T1000 (cell line): ENCODE measurements at places on chromosomes 4 and X.

DNA sequence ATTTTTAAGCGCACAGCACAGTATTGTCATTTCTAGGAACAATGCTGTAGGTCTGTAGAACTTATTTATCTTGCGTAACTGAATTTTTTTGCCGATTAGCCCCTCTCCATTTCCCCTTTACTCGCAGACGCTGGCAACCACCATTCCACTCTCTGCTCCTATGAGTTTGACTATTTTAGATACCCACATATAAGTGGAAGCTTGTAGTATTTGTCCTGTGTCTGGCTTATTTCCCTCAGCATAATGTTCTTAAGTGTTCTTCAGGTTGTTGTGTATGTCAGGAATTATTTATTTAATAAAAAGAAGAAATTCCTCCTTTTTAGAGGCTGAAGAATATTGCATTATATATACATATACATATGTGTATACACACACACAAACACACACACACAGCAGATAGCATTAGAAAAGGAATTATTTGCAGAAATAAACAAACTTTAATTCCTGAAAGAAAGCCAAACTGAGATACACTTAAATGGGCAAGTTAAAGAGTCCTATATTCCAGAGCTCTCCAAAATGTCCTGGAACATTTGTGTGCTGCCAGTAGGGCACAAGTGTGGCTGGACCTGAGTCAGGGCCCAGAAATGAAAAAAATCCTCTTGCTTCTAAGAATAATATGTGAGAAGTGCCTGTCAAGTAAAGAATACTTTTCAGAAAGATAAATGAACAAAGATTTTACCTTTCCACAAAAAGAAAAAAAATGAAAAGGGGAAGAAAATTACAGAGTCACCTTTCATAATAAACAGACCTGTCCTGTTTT lies 4.5 kb upstream of the ZNF330 start:
- DNase-seq, result no peak

DNA sequence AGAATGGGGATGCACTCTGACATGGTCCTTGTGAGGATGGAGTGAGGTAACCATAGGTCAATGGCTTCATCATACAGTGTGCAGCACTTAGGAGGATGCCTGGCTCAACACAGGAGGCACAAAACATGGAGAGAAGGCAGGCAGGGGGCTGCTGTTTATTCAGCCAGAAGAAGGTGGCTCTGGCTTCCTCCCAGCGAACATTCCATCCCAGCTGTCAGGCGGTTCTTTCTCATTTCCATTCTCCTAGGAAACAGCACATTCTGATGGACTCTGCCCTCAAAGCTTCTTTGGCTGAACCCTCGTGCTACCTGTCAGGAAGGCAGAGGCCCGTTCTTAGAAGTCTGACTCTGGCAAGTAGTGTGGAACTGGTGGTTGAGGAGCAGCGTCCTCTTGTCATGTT lies 18.6 kb downstream of the STK32B start:
- DNase-seq, result no peak

GRCh38 chrX:107742700-107743191 lies 32.8 kb downstream of the TSC22D3 start:
- DNase-seq, result no peak

GRCh38 chr4:149441338-149441737 lies 374.3 kb downstream of the IQCM start:
- DNase-seq, result no peak

DNA sequence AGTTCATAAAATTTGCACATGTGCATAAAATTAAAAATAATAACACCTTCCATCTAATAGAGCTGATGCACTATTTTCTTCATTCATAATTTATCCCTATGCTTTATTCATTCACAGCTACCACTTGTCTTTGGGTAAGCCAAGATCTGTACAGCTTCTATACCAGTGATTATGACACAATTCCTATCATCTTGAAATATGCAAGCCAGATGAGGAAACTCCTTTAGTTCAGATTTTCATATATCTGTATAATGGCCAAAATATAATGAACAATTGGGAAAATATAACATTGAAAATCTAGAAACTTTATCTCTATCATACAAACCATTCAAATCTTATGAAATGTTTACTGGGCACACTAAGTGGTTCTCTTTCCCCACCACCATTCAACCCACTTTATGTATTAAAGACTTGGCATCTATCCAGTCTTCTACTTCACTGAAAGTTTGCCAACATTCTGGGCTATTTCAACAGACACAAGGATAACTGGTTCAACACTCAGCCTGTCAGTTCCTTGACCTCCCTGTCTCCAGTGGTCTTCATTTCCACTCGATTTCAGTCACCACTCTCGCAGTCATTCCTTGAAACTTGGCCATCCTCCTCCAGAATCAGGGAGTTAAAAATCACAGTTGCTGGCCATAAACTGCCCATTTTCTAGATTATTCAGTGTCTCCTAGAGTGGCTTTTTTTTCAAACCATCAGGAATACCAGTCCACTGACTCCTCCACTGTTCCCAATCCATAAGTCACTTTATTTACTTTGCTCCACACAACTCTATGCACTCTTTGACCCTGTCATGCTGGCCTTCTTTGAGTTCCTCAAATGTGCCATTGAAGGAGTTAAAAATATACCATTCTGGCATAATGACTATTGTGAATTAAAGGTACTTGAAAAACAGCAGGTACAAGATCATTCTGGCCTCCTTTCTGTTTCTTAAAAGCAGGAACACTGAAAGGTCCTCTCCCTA lies 85.5 kb downstream of the CAMK2D start:
- no peak for DNase-seq

- DNase-seq, result no peak
Measured at GRCh38 chr4:4641254-4641653, 99.4 kb upstream of the STX18 start.

GRCh38 chr4:103449296-103450023 lies 251.3 kb upstream of the CENPE start:
- no peak for DNase-seq

DNA sequence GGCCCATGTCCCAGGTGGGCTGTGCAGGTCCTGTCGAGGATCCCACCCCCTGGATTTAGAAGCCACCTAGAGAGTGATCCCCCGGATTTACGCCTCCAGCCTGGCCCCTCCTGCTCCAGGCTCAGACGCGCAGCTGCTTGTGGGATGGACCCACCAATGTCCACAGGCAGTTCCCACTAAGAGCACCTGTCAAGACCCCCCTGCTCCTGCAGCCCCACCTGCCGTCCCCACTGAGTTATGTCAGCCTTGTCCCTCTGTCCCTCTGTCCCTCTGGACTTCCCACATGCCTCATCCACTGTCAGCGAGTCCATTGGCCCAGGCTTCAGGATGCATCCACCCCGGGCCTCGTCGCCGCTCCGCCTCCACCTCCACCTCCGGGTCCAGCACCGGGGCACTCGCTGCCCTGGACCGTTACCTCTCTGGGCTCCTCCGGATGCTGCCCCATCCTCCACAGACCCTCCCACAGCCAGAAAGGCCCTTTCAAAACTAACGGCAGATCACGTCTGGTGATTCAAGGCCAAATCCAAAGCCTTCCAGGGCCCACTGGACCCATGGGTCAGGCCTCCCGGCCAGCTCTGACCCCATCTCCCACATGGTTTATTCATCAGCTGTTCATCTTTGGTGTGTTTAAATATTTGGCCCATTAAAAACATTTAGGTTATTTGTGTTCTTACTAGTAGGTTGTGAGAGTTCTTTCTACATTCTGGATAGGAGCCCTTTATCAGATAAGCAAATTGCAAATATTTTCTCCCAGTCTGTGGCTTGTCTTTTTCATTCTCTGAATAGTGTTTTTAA lies 28.3 kb downstream of the HTRA3 start:
- no peak for DNase-seq

- no peak for DNase-seq
Measured at GRCh38 chrX:153973127-153974002, 811 bp downstream of the TMEM187 start.

- DNase-seq, result no peak
Measured at GRCh38 chr4:34731070-34731469, 1513.2 kb downstream of the ARAP2 start.

DNA sequence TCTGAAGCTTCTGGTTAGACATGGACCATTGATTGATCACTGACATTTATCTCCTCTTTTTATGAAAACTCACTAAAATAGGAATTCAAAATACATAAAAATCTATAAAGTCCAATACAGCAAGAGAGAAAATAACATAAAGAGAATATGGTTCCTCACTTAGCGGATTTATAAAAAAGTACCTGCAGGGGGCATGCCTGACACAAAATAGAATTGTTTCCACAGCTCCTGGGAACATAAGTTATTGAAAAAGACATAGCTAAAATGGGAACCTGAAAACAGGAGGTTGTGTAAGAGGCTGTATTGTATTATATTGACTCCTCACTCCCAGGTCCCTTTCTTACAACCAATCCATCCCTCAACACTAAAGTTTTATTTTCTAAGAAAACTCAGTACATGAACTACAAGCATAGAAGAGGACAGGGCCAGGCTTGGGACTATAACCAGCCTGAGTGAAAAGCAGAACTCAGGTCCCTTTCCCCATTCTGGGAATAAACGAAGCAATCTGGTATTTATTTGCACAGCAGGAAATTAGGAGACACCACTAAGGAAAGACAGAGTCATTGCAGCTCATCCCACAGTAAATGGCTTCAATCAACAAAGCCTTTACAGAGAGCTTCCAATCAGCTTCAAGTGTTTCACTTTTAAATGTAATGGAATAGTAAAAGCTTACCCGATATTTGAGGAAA lies 121.1 kb upstream of the NDST4 start:
- DNase-seq, result no peak

- peak; percentile 35 for DNase-seq
Measured at GRCh38 chr4:149409146-149409545, 406.5 kb downstream of the IQCM start.

- peak; percentile 54 for DNase-seq
Measured at GRCh38 chr4:5371415-5372190, 320.3 kb downstream of the STK32B start.

- DNase-seq, result no peak
Measured at GRCh38 chrX:75038925-75039324, 113.7 kb upstream of the NEXMIF start.

DNA sequence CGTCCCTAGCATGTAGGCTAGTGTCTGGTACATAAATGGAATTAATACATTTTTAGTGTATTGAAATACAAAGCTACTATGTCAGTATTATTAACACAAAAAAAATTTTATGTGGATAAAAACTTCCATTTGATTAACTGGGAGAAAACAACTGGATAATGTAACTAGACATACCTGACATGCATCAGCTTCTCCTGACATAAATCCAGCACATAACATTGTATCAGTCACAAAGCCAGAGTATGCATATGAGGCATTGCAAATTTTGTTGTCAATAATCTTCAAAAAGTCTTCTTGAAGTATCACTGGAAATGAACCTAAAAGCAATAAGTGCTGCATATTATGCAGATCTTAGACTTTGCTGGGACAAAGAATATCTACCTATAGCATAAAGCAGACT lies 16.9 kb downstream of the TMPRSS11B start:
- DNase-seq, result no peak

- DNase-seq, result no peak
Measured at GRCh38 chr4:13821522-13821921, 194.0 kb upstream of the BOD1L1 start.

GRCh38 chrX:107894038-107894437 lies 68.4 kb downstream of the MID2 start:
- no peak for DNase-seq

DNA sequence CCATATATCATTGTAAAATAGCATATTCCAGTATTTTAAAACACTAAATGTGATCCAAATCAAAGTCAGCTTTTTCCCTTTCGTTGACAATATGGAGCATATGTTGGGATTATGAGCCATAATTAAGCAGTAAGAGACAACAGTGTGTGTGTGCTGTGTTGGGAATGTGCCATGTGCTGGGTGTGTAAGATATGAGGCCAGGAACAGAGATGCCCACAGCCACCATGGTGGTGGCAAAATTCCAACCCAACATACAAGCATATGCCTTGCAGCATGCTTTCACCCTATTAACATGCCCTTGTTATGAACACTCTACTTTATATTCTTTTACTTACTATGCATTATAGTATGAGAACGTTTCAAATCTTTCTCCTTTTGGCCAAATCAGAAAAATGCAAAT lies 1560.4 kb upstream of the TENM3 start:
- DNase-seq, result no peak

GRCh38 chrX:23052324-23052723 lies 52.6 kb downstream of the DDX53 start:
- no peak for DNase-seq

- DNase-seq, result no peak
Measured at GRCh38 chr4:7698584-7698983, 241.1 kb downstream of the AFAP1 start.

- no peak for DNase-seq
Measured at GRCh38 chr4:151263455-151263854, 13.5 kb upstream of the PRSS48 start.

DNA sequence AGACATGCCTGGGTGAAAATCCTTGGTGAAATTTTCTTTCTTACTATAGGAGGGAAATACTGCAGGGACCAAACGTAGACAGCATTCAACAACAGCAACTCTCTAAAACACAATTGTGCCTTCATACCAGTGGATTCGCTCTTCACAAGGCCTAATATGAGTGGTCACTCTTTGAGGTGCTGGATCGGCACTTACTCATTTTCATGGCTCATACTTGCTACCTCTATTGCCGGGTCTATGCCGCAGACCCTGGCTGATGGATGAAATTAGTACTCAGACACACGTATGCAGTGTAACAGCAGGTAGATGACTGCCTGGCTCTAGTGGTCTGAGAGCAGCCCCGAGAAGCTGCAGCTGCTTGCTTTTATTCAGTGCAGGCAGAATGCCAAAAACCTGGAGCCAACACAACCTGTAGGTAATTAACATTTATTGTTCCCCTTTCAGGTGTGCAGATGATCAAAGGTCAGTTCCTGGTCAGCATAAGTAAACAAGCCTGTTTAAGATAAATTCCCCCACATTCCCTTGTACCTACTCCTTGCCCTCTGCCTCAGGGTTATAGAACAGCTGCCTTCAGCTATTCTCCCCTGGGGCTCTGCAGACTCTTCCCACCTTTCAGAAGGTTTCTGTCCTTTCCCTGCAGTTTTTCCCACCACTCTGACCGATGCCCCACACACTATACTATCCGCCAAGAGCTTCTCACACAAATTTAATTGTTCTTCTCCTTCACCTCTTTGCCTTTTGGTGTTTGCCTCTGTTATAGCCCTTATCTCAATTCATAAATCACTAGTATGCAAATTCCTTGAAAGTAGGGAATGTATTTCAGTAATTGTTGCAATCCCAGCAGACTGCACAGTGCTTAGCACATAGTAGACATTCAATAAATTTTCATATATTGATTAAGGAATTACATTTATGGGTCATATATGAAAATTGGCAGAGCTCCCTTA lies 210.0 kb downstream of the SPANXN3 start:
- no peak for DNase-seq

GRCh38 chr4:95949136-95949765 lies 109.4 kb downstream of the PDHA2 start:
- no peak for DNase-seq
